ENCODE measurements at places on chromosomes 12 and 14.

DNA sequence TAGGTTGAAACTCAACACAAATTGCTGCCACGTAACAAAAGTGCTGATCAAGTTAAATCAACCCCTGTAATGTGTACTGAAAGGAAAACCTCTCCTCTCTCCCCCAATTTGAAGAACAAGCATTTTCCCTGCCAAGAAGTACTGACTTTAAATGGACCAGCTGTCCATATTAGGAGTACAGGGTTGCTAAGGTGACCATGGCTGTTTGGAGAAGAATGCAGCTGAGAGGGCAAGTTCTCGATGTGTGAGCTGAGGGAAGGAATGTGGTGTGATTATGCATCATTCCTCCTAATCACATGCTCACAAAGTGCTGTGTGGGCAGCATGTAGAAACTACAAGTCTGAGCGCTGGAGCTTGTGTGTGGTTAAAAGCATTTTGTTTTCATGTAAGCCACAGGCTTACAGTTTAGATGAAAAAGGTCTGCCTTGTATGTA, 50.9 kb upstream of the CCT2 start:
- DNase-seq = peak; percentile 98

GRCh38 chr14:105090493-105091053, 25.3 kb upstream of the GPR132 start:
- DNase-seq = peak; percentile 73

- no peak for DNase-seq
Observed at GRCh38 chr12:22122359-22122758, 76.3 kb downstream of the CMAS start.

DNA sequence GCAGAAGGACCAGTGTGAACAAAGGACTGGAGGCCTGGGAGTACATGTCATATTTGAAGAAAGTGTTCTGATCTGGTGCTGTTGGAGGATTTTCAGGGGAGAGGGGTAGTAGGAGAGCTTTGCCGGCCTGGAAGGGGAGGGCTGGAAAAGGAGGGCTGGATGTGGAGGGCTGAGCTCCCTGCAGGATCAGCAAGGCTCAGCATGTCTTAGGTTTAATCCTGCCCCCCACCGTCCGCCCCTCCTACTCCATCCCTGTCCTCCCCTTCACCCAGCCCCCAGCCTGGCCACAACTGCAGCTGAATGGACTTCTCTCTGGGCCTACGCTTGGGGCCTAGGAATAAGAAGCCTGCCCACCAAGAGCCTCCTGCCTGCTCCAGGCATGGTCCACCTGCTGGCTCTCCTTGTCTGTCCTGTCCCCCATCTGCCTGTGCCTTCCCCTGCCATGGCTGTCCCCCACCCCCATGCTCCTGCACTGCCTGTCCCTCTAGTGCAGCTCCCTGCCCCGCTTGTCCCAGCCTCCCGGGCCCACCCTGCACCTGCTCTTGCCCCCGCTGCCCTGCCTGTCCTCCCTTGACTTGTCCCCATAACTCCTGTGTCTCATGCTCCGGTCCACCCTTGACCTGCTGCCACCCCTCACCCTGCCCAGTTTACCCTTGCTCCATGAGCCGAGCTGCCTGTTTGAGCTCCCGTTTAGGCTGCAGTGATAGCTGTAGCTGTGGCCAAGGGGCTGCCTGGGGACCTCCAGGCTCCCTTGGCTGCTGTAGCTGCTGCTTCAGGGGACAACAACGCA, 9.8 kb upstream of the RARG start:
- DNase-seq = no peak

- peak; percentile 20 for DNase-seq
Observed at GRCh38 chr14:69483765-69484443, 624 bp upstream of the PLEKHD1 start.

GRCh38 chr12:44930972-44931600, 55.0 kb upstream of the NELL2 start:
- peak; percentile 47 for DNase-seq

DNA sequence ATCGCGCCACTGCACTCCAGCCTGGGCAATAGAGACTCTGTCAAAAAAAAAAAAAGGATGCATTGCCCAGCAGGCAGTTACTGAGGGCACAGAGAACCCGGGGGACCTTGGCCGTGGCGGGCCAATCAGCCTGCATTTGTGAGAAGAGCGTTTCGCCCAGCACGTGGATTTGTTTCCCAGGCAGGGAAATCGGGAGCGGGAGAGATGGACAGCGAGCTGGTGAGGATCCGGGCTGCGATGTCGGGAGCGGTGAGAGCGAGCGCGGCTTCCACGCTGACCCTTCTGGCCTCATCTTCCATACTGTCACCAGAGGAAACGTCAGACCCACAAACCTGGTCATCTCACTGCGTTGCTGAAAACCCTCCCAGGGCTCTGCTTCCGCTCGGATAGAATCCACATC, 123.5 kb downstream of the RIMBP2 start:
- DNase-seq = no peak

DNA sequence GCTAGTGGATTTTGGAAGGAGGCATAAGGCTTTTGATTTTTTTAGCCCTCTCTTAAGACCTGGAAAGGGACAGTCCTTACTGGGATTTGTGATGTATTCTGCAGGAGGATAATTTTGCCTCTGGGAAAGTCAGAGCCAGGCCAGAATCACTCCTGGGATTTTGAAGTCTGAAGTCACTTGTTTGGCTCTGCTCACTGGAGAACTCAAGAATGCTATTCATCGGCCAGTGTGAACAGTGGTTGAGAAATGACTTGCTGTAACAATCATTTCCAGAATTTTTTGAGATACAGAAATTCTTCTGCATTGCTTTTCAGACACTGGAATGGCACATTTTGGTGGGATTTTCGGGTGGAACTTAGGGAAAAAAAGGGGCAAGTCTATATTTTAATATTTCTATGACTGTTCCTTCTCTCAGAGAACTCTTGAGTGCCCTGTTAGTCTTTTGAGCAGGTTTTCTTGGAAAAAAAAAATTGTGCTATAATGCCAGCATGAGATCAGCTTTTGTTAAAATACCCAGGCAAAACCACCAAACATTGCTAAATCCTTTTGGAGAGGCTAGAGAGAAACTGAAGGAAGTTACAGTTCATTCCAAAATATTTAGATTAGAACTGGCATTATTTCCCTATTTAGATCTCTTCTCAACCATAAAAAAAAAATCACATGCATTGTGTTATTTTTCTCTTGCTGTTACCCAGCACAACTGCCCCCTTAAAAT, 26.1 kb upstream of the BHLHE41 start:
- DNase-seq = no peak
